ENCODE measurements at places on chromosomes 16 and 17. TPM values are rescaled to one million over a fixed set of nuclear protein-coding genes. Genes with fewer than 3 reads are reported as not detected.

The MYH2 gene
- not detected for total RNA-seq

The ABCA8 gene
- 15.8 TPM for total RNA-seq

The TAT gene
- total RNA-seq, result not detected

The SSTR5 gene
- total RNA-seq, result not detected

The OSGIN1 gene
- 6.1 TPM for total RNA-seq

The CCDC40 gene
- total RNA-seq, result 2.0 TPM

The TIGD7 gene
- total RNA-seq, result 3.6 TPM

The MSLN gene
- total RNA-seq, result not detected

The SHBG gene
- total RNA-seq, result not detected

The TPSG1 gene
- total RNA-seq, result not detected

The ODAD4 gene
- total RNA-seq, result 0.13 TPM

The KRT24 gene
- not detected for total RNA-seq

The CACNA1H gene
- not detected for total RNA-seq

The ENO3 gene
- total RNA-seq, result 2.4 TPM

The TP53TG3C gene
- not detected for total RNA-seq

The NEUROD2 gene
- not detected for total RNA-seq

The TOM1L1 gene
- total RNA-seq, result 5.2 TPM

The TP53TG3 gene
- total RNA-seq, result not detected

The TMED6 gene
- 0.14 TPM for total RNA-seq

The RGS9 gene
- total RNA-seq, result 1.4 TPM

The TXNL4B gene
- total RNA-seq, result 12.3 TPM

The KRTAP17-1 gene
- total RNA-seq, result not detected

The TBC1D3B gene
- total RNA-seq, result 1.1 TPM

The SLC5A10 gene
- total RNA-seq, result not detected

The ATXN2L gene
- total RNA-seq, result 89.5 TPM

Measured in thoracic aorta endothelial cell (primary cell).